ENCODE measurements at places on chromosomes 1 and 21.

DNA sequence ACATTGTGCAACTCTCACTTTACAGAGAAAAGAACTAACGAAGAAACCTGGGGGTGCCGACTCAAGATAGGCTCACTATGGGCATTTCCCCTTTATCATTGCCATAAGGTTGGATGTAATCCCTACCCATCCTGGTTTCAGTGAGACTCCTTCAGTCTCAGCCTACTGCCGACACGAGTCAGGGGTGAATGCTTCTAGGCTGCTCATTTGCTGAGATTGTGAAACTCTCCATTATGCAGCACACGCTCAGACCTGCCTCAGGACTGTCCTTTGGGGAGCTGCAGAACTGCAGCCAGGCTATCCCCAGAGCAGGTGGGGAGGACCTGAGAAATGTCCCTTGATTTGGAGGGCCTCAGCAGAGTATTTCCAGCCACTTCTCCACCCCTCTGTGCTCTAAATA lies 22.2 kb downstream of the TSHB start:
- DNase-seq, result no peak

DNA sequence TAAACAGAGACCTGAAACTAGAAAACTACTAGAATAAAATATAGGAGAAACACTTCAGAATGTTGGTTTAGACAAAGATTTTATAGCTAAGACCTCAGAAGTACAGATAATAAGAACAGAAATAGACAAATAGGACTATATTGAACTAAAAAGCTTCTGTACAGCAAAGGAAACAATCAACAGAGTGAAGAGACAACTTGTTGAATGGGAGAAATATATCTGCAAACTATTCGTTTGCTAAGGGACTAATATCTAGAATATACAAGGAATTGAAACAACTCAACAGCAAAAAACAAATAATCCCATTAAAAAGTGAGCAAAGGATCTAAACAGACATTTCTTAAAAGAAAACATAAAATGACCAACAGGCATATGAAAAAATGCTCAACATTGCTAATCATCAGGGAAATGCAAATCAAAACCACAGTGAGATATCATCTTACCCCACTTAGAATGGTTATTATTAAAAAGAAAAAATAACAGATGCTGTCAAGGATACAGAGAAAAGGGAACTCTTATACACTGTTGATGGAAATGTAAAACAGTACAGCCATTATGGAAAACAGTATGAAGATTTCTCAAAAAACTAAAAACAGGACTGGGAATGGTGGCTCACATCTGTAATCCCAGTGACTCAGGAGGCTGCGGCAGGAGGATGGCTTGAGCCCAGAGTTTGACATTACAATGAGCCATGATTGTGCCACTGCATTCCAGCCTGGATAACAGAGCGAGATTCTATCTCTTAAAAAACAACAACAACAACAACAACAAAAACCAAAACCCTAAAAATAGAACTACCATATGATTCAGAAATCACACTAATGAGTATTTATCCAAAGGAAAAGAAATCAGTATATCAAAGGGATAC lies 37.3 kb upstream of the ZSWIM5 start:
- no peak for DNase-seq

DNA sequence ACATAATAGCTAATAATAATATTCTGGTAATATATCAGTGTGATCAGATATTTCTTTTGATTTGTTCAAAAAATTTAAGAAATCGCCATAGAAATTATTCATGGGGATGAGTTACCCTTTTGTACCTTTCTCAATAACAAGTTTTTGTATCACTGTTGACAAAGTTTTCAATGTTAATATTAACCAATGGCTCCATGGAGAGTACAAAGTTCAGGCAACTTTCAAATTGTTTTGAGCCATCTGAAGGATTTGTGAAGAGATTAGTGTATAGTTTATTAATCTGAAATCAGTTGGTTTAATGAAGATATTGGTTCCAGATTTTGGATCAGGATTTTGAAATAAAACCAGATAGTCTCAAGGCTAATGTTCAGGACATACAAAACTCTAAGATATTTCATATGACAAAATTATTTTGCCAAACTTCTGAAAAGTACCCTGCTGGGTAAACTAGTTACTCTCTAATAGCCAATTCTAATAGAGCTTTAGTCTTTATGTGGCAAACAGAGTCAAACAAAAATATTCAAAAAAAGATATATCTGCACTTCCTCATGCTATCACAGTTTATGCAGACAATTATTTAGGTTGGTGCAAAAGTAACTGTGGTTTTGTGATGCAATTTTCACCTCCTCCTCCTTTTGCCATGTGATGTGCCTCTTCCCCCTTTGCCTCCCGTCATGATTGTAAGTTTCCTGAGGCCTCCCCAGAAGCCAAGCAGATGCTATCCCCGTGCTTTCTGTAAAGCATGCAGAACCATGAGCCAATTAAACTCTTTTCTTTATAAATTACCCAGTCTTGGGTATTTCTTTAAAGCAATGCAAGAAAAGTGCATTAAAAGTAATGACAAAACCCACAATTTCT lies 1105.0 kb downstream of the PLA2G4A start:
- no peak for DNase-seq

DNA sequence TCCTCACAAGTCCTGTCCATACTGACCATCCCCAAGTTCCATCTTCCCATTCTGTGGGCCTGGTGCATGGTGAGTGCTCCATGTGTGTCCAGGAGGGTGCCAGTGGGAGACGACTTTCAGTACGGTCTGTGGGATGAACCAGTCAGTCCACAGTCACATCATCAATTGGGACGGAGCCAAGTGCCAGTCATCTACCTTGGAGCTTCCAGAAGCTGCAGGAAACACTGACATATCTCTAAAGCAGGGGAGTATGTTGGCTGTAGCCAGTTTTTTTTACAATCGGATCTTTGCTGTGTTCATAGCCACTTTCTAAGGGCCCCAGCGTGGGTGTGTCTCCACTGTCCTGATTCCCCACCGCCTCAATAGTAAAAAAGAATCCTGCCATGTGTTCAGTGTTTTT lies 13.6 kb upstream of the TRIM17 start:
- no peak for DNase-seq

GRCh38 chr21:45256021-45256911 lies 31.4 kb downstream of the POFUT2 start:
- no peak for DNase-seq

GRCh38 chr1:118136187-118136941 lies 48.7 kb downstream of the SPAG17 start:
- no peak for DNase-seq

DNA sequence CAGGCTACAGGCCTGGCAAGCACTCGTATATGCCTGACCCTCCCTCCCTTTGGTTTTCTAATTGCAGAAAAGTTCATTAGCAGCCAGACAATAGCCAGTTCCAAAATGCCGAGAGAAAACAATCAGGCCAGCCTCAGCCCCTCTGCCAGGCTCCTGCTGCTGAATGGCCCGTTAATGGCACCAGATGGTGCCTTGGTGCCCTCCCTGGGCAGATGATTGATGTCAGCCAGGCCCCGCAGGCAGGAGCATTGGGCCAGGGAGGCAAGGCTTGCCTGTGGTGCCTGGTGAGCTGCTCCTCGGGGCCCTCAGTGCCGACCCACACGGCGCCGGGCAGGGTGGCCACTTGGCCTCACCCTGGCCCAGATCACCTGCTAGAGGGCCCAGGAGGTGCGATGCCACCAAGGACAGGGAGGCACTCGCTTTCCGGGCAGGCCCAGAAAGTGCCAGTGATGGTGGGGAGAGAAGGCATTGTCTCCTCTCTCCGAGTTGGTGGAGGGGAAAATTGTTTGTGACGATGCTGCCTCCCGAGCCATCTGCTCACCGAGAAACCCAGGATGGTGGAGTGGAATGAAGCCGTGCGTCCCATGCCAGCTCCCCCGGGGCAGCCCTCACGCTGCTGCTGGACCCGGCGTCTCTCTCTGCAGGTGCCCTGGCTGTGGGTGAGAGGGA lies 28.1 kb downstream of the QSOX1 start:
- DNase-seq, result no peak

DNA sequence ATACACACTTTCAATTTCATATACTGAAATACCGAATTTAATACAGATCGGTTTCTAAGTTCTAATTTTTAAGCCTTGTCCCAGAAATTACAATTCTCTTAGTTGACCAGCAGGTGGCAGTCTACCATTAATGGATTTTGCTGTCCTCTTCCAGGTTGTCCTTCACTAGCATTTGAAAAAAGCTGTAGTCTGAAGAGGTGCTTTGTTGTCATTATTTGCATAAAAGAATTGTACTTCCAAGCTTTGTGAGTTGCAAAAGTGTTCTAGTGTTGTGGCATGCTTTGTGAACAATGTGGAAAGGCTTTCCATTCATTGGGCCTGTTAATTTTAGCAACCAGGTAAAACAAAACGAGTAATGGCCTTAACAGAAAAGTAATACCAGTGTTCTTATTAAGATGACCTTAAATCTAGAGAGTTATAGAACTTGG lies 193.6 kb downstream of the RPS6KC1 start:
- DNase-seq, result peak; percentile 10

- no peak for DNase-seq
Measured at GRCh38 chr1:196152086-196152485, 456.2 kb downstream of the KCNT2 start.

GRCh38 chr1:245179706-245180105 lies 24.9 kb downstream of the KIF26B start:
- DNase-seq, result no peak

DNA sequence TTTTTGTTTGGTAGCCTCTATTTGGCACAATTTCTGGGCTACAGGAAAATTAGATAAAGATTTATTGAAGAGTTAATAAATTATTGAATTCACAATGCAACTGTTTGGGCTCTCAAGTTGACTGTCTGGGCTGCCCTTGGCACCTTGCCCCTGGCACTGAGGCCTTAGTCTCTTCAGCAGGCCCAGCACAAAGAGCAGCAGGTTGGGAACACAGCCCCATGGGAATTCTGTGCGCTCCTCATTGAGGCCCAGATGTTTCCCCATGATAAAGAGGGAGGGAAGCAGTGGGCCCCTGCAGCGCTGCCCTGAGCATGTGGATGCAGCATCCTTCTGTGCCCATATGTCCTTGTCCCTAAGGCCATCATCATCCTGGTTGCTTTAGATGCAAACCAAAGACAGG lies 2.9 kb downstream of the CRNN start:
- DNase-seq, result no peak

GRCh38 chr21:42465008-42465802 lies 30.8 kb downstream of the RSPH1 start:
- no peak for DNase-seq

GRCh38 chr1:237921306-237921705 lies 30.6 kb upstream of the ZP4 start:
- no peak for DNase-seq

- DNase-seq, result no peak
Measured at GRCh38 chr1:160548183-160548582, 25.1 kb upstream of the SLAMF6 start.

DNA sequence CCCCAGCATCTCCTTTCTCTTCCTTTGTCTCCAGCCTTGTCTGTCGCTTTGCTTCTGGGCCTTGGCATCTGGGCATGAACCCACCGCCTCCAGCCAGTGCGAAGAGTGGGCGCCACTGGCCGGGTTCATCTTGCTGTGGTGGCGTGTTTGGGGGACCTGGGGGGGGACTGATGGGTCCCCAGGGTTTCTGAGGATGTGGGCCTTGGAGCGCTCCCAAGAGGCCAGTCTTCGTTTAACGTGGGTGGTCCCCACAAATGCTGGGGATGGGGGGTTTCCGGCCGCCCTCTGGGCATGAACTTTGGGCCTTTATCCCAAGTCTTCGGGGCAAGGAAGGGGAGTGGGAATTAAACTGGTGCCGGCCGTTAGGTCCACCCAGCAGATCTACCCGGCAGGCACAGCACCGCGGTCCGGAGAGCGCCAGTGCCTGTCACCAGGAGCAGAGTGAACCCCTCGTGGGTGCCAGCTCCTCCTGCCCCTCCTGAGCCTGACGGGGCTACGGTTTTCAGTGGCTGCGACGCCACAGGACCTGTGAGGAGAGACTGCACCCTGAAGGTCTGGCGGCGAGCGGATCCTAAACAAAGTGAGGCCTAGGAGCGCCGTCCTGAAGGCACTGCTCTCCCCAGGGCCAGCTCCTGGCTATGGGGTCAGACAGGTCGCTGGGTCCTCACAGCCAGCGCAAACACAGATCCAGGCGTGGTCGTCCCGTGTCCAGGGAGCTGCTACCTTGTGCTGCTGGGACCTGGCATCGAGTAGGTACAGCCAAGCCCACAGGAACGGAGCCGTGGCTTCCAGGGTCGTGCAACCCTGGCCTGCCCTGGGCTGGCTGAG lies 12.1 kb upstream of the C1orf174 start:
- no peak for DNase-seq

DNA sequence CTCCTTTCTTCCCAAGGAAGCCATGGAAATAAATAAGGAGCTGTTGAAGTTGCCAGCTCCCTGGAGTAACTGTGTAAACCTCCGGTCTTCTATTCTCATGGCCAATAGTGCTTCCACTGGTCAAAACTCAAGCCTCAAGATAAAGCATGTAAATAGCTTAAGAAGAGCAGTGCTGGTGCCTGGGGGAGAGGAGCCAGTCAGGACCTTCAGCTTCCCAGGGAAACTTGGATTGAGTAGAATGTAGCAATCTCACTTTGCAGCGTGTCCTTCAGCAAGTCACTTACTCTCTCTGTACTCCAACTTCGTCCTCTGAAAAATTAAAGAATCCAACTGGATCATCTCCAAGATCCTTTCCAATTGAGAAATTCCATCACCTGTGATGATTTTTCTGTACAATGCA lies 44.7 kb downstream of the NAV1 start:
- no peak for DNase-seq

DNA sequence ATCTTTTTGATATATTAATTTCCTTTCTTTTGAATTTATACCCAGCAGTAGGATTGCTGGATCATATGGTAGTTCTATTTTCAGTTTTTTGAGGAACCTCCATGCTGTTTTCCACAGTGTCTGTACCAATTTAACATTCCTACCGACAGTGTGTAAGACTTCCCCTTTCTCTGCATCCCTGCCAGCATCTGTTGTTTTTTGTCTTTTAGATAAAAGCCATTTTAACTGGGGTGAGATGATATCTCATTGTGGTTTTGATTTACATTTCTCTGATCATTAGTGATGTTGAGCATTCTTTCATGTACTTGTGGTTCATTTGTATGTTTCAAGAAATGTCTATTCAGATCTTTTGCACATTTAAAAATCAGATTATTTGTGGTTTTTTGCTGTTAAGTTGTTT lies 62.4 kb upstream of the STUM start:
- DNase-seq, result no peak

- peak; percentile 4 for DNase-seq
Measured at GRCh38 chr1:92951141-92951582, 10.1 kb downstream of the DIPK1A start.

DNA sequence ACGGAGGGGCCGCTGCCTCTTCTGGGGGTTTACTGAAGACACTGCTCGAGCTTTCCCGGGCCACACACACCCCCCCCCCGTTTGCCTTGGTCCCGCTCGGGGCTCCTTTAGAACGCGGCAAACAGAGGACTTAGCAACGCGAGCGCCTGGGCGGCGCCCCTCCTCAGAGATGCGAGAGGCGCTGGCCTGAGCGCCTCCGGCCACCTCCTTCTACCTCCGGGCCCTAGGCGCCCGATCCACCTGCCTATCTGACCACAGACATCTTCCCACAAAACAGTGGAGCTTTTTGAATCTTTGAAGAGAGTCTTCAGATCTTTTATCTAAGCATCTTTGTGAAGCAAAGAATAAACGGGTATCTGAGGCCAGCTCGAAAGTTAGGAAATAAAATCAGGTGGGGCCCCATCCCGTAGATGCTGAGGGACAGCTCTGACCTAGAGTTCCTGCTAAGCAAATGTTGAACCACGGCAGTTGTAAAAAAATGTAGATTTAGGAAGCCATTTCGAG lies 436 bp upstream of the TTLL7 start:
- peak; percentile 71 for DNase-seq
